ENCODE measurements at places on chromosomes 3 and 15. TPM values are rescaled to one million over a fixed set of nuclear protein-coding genes. Genes with fewer than 3 reads are reported as not detected.

DNA sequence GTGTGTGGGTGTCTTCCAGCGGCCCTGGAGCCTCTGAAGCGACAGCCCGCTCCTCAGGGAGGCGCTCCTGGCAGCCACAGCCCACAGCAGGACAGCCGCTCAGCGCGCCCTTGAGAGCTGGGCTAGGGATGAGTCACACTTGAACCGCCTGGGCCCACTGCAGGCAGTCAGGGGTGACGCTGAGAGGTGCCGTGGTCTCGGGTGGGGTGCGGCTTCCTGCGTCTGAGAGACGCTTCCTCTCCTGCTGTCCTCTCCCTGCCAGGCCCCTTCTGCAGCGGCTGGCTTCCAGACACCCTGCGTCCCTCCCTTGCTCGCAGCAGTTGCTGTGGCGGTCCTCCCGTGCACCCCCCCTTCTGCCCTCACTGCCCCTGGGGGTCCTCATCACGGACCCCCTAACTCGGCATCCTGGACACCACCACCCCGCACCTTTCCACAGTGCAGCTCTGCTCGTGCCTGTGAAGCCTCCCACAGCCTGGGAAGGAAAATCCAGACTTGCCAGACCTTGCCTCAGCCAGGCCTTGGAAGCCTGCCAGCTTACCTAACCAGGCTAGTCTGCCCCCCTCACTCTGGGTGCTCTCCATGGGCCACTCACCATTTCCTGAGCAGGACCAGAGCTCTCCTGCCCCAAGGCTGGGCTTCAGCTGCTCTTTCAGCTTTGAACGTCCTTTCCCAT is 1.1 kb upstream of the SPTBN5 start:
- DNase-seq, result no peak

- no peak for DNase-seq
Observed at GRCh38 chr3:114904633-114905032, 242.5 kb downstream of the ZBTB20 start.

DNA sequence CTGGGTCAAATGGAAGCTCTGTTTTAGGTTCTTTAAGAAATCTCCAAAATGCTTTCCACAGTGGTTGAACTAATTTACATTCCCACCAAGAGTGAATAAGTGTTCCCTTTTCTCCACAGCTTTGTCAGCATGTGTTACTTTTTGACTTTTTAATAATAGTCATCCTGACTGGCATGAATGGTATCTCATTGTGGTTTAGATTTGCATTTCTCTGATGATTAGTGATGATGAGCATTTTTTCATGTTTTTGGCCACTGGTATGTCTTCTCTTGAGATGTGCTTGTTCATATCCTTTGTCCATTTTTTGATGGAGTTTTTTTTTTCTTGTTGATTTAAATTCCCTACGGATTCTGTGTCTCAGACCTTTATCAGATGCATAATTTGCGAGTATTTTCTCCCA is 745.0 kb upstream of the BCHE start:
- DNase-seq, result no peak

Gene AGTR1
- total RNA-seq, result 2.2 TPM

Gene GOLGA8K
- 1.3 TPM for total RNA-seq

All from chondrocyte (in vitro differentiated cells).